ENCODE measurements at places on chromosomes 3 and 15.
A peak's percentile ranks its signal among the peaks of the same experiment; 100 is the strongest.

DNA sequence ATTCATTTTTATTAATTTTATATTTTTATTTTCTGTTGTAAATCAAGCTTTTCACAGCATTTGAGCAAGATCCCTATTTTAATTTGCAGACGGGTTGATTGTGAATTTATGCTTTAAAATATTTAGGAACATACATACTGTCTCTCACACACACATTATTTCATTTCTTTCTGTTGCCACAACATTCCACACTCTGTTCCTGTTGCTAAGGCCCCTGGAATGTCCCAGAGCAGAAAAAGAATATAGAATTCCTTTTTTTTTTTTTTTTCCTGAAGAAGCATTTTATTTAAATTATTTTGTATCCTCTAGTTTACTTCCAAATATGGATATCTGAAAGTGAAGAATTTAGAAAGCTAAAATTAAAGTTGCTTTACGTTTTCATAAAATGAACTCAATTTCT lies 36.8 kb upstream of the SCAANT1 start:
- H3K36me3 ChIP-seq: peaks cover 18% of the 10 kb centered on the region
- H3K4me3 ChIP-seq: no peak overlapping the region
- no peaks in the 10 kb centered on the region for H3K27me3 ChIP-seq
- H3K27ac ChIP-seq: no peak overlapping the region

GRCh38 chr3:161177991-161178390 lies 43.1 kb upstream of the NMD3 start:
- no peak for DNase-seq
- H3K4me1 ChIP-seq: no peaks in the 10 kb centered on the region
- peaks cover 9% of the 10 kb centered on the region for H3K27me3 ChIP-seq
- H3K4me3 ChIP-seq: no peak overlapping the region

DNA sequence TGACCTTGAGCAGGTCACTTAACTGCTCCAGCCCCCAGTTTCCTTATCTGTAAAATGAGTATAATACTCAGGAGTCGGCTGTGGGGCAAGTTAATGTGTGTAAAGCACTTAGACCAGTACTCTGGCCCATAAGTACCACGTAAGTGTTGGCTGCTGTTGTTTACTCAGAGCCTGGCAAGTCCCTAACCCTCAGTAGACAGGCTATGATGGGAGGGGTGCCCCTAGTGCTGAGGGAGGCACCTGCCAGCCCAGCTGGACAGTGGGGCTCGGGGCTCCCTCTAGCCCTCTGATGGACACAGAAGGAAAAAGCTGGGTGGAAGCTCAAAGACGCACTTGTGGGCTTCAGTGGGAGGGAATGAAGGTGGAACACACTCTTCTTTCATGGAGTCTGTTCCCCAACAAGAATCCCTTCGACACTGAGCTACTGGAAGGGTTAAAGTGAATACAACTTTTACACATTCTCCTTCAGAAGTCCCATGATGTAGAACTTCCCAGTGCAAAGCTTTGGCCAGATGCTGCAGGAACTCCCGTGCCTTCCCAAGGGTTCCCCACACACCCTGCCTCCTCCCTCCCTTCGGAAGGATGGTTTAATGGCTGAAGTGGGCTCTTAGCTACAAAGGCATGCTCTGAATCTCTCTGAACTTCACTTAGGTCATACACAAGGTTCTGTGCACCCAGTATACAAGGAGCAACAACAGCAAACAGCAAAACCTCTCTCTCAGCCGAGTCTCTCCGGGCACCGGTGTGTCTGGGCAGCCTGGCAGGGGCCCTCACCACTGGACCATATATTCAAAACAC lies 25.4 kb downstream of the TMEM44 start:
- DNase-seq: no peak
- H3K27me3 ChIP-seq: no peaks in the 10 kb centered on the region
- H3K4me1 ChIP-seq: peaks cover 2% of the 10 kb centered on the region
- no peak overlapping the region for H3K4me3 ChIP-seq
- H3K27ac ChIP-seq: no peak overlapping the region
- H3K36me3 ChIP-seq: no peaks in the 10 kb centered on the region

GRCh38 chr3:44926921-44927320 lies 49.1 kb downstream of the ZDHHC3 start:
- H3K4me1 ChIP-seq: no peaks in the 10 kb centered on the region
- no peak overlapping the region for H3K4me3 ChIP-seq
- no peak overlapping the region for H3K27ac ChIP-seq

- peaks cover 38% of the 10 kb centered on the region for H3K36me3 ChIP-seq
- H3K4me3 ChIP-seq: no peak overlapping the region
Measured at GRCh38 chr3:138271189-138271794, 58.4 kb downstream of the NME9 start.

DNA sequence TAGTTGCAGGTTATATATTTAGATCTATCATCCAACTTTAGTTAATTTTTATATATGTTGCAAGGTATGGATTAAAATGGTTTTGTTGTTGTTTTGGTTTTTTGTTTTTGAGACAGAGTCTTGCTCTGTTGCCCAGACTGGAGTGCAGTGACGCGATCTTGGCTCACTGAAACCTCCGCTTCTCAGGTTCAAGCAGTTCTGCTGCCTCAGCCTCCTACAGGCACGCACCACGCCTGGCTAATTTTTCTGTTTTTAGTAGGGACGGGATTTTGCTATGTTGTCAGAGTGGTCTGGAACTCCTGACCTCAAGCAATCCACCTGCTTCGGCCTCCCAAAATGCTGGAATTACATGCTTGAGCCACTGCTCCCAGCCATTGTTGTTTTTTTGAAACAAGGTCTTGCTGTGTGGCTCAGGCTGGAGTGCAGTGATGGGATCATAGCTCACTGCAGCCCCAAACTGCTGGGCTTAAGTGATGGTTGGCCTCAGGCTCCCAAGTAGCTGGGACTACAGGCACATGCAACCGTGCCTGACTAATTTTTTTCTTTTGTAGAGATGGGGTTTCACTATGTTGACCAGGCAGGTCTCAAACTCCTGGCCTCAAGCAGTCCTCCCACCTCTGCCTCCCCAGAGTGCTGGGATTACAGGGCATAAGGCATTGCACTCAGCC lies 92.0 kb downstream of the ZNF609 start:
- H3K36me3 ChIP-seq: peaks cover 8% of the 10 kb centered on the region
- DNase-seq: no peak
- no peaks in the 10 kb centered on the region for H3K27me3 ChIP-seq
- no peak overlapping the region for H3K4me3 ChIP-seq

- no peak for DNase-seq
- H3K4me1 ChIP-seq: no peaks in the 10 kb centered on the region
Measured at GRCh38 chr3:16132928-16133327, 41.6 kb upstream of the GALNT15 start.

- H3K4me3 ChIP-seq: no peak overlapping the region
- H3K36me3 ChIP-seq: no peaks in the 10 kb centered on the region
- no peak overlapping the region for H3K27ac ChIP-seq
- no peak for DNase-seq
- H3K4me1 ChIP-seq: peaks cover 2% of the 10 kb centered on the region
Measured at GRCh38 chr3:101867511-101867910, 18.2 kb downstream of the NFKBIZ start.

DNA sequence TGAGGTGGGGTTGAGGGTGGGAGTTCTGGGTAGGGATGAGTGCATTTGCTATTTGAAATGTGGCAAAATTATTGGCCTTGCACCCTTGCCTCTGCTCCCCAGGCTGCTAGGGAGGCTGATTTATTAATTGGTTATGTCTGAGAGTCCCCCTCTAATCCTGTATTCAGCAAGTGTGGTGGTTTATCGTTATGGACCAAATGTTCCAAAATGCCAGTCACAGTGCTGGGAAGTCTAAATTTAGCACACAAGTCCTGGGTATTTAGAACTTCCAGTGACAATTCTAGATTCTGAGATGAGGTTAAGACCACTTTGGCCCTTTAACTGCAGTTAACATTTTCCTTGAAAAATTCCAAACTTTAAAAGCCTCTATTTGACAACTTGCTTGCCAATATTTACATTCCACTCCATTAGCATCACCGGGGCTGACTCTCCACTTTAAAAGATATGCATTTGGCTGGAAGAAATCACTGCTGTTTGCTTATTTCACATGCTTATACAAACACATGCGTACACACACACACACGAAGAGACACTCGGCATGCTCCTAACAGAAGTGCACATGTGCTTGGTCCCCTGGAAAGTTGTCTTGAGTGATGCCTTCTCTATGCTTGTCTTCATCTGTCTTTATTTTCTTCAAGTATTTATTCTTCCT lies 247.7 kb downstream of the IL20RB start:
- H3K27ac ChIP-seq: no peak overlapping the region
- no peaks in the 10 kb centered on the region for H3K4me1 ChIP-seq
- H3K27me3 ChIP-seq: peaks cover 4% of the 10 kb centered on the region
- DNase-seq: no peak
- no peaks in the 10 kb centered on the region for H3K36me3 ChIP-seq

DNA sequence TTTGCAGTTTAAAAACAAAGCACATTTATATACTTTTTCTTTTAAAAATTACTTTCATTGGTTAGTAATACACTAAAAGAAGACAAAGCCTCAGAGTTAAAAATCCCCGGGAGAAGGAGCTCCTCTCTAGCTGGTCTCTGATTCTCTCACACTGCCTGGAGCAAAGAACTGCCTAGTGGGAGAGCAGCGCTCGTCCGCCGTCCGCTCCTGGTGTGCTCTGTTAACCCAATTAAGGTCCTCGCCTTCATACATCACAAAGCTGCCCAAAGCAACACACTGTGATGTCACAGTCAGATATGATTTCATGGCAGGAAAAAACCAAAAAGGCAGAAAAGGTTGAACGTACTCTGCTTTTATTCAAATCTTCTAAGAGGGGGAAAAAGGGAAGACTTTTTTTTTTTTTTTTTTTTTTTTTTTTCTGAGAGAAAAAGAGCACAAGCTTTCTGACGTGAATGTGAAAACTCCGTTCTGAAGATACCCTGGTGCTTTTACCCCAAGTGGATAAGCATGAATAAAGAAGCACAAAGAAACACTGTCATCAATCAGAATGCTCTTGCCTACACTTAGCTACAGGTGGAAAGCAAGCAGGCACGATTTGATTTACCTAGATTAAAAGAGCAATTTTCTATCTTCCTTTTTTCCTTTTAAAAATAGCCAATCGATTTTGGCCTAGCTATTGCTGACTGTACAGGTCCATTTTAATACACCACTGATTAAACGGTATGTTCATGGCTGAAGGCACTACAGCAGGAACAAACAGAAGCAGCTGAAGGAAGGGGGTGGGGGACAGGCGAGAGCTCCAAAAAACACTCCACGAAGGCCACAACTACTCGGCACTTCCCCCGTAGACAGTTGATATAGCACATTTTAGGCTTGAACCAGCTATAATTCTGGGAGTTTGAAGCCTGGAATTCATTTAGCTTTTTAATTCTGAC lies 115.2 kb downstream of the TIGIT start:
- H3K36me3 ChIP-seq: no peaks in the 10 kb centered on the region
- no peaks in the 10 kb centered on the region for H3K27me3 ChIP-seq
- peaks cover 9% of the 10 kb centered on the region for H3K4me1 ChIP-seq

GRCh38 chr3:133191818-133192217 lies 153.6 kb downstream of the TMEM108 start:
- H3K27ac ChIP-seq: no peak overlapping the region
- no peak for DNase-seq
- no peak overlapping the region for H3K4me3 ChIP-seq
- H3K36me3 ChIP-seq: no peaks in the 10 kb centered on the region
- no peaks in the 10 kb centered on the region for H3K4me1 ChIP-seq

DNA sequence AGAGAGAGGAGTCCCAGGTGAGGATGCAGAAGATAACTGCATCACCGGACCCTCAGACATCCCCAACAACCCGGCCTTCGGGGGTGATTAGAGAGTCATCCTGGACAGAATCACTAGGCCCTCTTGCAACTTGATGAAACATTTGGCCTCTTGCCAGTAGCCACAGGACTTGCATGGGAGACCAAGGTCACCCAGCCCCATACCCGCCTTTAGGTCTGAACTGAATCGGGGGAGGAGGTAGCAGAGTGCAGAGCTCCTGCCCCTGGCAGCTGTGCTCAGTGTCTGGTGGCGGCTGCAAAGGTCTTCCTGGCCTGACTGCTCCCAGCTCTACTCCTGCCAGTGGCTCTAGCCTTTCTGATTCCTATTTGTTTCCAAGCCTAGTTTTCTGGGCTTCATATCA lies 12.4 kb downstream of the PIF1 start:
- H3K27ac ChIP-seq: no peak overlapping the region
- DNase-seq: no peak
- H3K27me3 ChIP-seq: peaks cover 5% of the 10 kb centered on the region
- no peak overlapping the region for H3K4me3 ChIP-seq
- no peaks in the 10 kb centered on the region for H3K4me1 ChIP-seq

GRCh38 chr3:29409409-29409808 lies 128.5 kb downstream of the RBMS3 start:
- no peaks in the 10 kb centered on the region for H3K36me3 ChIP-seq
- DNase-seq: no peak
- no peak overlapping the region for H3K27ac ChIP-seq

GRCh38 chr3:58197588-58197987 lies 13.2 kb downstream of the DNASE1L3 start:
- H3K27ac ChIP-seq: no peak overlapping the region
- DNase-seq: no peak
- no peak overlapping the region for H3K4me3 ChIP-seq
- H3K4me1 ChIP-seq: peaks cover 2% of the 10 kb centered on the region
- H3K27me3 ChIP-seq: peaks cover 11% of the 10 kb centered on the region

DNA sequence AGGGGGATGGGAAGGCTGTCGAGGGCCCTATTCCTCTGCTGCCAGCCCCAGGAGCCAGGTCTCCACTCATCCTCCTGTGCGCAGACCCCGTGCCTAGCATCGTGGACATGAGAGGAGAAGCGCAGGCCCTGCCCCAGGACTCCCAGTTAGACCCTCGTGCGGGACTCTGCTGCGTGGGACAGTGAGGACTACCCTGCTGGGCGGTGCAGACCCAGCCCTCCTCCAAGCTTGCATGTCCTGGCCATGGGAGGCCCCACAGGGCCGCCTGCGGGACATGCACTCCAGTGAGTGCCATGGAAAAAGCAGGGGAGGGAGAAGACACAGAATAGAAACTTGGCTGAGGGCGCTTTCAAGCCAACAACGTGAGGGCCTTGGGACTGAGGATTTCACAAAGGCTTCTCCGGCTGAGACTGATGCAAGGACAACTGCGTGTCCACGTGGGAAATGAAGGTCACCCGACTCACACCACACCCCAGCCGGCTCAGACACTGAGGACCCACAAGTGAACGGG lies 62.6 kb upstream of the IQSEC1 start:
- peak; percentile 15 for DNase-seq
- no peak overlapping the region for H3K27ac ChIP-seq
- H3K4me1 ChIP-seq: peaks cover 5% of the 10 kb centered on the region
- no peak overlapping the region for H3K4me3 ChIP-seq
- H3K36me3 ChIP-seq: no peaks in the 10 kb centered on the region

GRCh38 chr15:79082363-79083070 lies 8.1 kb downstream of the RASGRF1 start:
- H3K4me1 ChIP-seq: peaks cover 2% of the 10 kb centered on the region
- DNase-seq: no peak
- no peaks in the 10 kb centered on the region for H3K36me3 ChIP-seq
- no peak overlapping the region for H3K27ac ChIP-seq
- H3K4me3 ChIP-seq: no peak overlapping the region
- peaks cover 10% of the 10 kb centered on the region for H3K27me3 ChIP-seq

GRCh38 chr3:26712211-26713026 lies 89.8 kb downstream of the LRRC3B start:
- H3K36me3 ChIP-seq: no peaks in the 10 kb centered on the region
- H3K4me3 ChIP-seq: no peak overlapping the region
- no peak overlapping the region for H3K27ac ChIP-seq
- H3K27me3 ChIP-seq: no peaks in the 10 kb centered on the region
- no peak for DNase-seq
- H3K4me1 ChIP-seq: no peaks in the 10 kb centered on the region
